SK-MEL-5 (cell line): ENCODE measurements at places on chromosomes 5 and 9. TPM values are rescaled to one million over a fixed set of nuclear protein-coding genes. Genes with fewer than 3 reads are reported as not detected.
A peak's percentile ranks its signal among the peaks of the same experiment; 100 is the strongest.

Gene HAVCR1
- not detected in 2 replicates for total RNA-seq

- no peak for DNase-seq
These were observed 321.2 kb upstream of the CCNH start for GRCh38 chr5:87733897-87734296.

- no peak for DNase-seq
These were observed 656.8 kb upstream of the DMAC1 start for GRCh38 chr9:8456344-8456743.

DNA sequence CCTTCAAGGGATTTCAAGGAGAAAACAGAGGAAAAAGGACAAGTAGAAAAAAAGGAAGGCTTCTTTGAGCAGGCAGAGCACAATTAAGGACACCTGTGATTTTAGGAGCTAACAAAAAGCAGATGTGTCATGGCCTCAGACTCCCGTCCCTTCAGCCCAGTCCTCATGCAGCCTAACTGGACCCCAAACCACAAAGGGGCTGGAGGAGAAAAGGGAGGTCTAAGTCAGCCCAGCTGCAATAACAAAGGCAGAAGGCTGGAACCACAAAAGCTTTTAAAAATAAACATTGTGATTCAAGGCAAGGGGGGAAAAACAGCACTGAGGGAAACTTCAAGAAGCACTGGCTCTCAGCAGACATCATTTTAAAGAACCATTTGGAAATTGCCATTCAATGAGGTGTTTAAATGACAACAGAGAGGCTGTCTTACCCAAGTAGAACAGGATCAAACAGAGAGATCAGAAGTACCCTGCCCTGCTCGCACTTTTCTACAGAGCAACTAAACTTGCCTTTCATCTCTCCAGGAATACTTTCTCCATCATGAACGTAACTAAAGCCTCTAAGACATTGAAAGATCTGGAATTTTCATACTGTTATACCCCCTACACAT lies 89.3 kb downstream of the SEMA5A start:
- no peak for DNase-seq

DNA sequence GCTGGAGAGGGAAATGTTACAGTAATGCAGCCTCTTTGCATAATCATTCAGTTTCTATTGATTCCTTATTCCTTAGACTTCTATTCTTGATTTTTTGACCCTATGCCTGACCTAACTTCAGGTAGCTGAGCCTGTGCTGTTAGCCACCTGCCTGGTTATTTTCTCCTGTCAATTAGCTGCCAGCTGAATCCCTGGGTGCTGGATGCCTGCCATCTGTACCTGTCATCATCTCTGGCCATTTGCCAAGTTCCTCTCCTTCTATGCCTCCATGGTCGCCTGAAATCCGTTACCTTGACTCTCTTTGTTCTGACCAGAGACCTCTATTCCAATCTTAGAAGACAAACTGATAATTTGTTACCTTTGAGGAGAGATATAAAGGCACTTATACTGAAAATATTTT lies 178.3 kb downstream of the CAVIN4 start:
- DNase-seq, result no peak

- no peak for DNase-seq
These were observed 10.0 kb downstream of the SLC2A8 start for GRCh38 chr9:127406799-127407491.

Gene CDH6
- not detected in 2 replicates for total RNA-seq

- DNase-seq, result no peak
These were observed 129.5 kb upstream of the CPEB4 start for GRCh38 chr5:173758676-173759075.

GRCh38 chr9:126521551-126521950 lies 92.2 kb upstream of the LMX1B start:
- no peak for DNase-seq

Gene PCDHA3
- total RNA-seq, result 0.27 and 0.48 TPM in 2 replicates

DNA sequence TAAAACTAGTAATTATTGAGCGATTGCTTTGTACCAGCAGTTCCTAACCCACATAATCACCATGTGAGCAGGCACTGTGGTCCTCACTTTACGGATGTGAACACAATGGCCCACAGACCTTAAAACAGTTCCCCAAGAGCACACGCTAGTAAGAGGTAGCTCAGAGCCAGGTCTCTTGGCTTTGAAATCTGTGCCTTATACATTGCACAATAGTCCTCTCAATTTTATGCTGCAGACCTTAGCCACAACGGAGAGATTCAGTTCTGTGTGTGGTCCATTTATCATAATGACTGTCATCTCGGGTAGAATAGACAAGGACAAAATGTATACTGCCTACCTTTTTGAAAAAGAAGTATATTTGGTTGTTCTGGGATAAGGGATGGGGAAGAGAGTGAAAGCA lies 289.0 kb upstream of the ANKRD55 start:
- no peak for DNase-seq

Gene SPATA31A3
- not detected in 2 replicates for total RNA-seq

- DNase-seq, result no peak
These were observed 255.9 kb upstream of the ACO1 start for GRCh38 chr9:32128546-32128945.

DNA sequence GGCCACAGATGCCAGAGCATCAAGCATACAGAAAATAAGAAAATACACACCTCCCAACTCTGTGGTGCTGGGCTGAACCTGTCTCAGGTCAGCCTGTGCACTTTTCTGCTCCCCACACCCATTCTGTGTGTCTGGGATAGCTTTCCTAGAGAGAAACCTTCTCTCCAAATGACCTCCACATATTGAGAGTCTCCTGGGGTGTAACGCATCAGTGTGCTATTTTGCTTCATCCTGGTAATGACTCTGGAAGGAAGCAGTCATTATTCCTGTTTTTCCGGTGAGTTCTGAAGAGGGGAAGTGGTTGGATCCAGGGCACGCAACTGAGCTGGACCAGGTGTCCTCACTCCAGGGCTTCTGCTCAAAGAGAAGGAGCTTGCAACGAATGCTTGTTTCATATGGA lies 73.2 kb upstream of the SH3PXD2B start:
- no peak for DNase-seq

- DNase-seq, result no peak
These were observed 225.0 kb downstream of the ADAMTSL1 start for GRCh38 chr9:18698992-18699391.

DNA sequence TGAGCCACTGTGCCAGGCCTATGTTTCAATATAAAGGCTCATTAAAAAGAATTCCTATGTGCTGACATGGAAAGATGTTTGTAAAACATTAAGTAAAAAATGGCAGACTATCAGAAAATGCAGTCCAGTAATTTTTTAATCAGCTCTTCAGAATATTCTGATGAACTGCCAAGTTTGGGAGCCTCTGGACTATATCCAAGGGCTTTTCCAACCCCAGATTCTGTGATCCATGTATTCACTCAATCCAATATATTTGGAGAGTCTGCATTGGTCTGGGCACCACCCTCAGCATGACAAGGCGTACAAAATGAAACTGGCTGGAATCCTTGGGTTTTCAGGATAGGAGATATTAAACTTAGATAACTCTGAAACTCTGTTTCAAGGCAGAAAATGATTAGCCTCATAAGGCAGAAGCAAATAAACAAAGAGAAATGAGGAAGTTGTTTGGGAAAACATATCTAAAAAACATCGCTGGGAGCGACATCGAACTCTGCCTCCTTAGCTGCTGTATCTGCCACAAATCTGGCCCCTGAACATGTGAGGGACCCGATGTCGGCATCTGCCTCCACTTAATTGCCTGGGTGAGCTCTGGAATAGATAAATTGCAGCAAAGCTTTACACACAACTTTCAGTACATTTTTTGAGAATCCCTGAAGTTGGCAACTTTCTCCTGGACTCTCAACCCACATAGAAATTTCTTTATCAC lies 14.4 kb downstream of the PDE6A start:
- DNase-seq, result no peak

GRCh38 chr9:129052592-129052991 lies 16.2 kb downstream of the MIGA2 start:
- DNase-seq, result no peak

GRCh38 chr5:111142932-111143331 lies 50.8 kb downstream of the WDR36 start:
- no peak for DNase-seq

GRCh38 chr5:168557389-168557788 lies 21.8 kb downstream of the PANK3 start:
- DNase-seq, result no peak

- DNase-seq, result no peak
These were observed 110.5 kb downstream of the EPB41L4A start for GRCh38 chr5:112308608-112309007.

DNA sequence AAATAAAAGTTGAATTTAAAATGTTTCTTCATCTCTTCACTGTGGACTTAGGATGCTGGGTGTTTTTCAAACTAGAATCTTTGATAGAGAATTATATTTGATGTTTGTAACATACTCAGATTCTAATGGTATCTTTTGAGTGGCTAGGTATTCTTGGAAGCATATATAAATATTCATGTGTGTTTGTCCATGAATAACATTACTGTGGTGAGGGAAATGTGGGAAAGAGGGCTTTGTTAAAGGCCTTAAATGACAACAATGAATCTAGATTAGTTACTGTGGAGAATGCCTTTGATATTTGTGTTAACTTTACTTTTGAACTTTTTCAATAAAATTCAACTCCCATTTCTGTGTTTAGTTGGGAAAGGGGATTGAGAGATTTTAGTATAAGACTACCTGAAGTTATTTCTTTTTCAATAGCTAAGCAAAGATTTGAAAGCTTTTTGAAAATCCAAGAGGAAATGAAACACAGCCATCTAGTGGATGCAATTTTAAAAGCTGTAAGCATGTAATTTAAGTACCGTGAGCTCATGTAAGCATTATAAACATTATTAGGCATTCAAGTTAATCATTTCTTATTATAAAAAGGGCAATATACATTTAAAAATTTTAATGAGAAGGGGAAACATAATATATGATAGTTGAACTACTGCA lies 69.6 kb downstream of the CCDC171 start:
- peak; percentile 26 for DNase-seq

GRCh38 chr5:97550164-97550563 lies 367.1 kb upstream of the RIOK2 start:
- peak; percentile 6 for DNase-seq

GRCh38 chr5:6228257-6229250 lies 149.8 kb downstream of the MED10 start:
- no peak for DNase-seq

Gene FCN1
- not detected in 2 replicates for total RNA-seq

- no peak for DNase-seq
These were observed 1.5 kb downstream of the C9orf40 start for GRCh38 chr9:74951107-74951720.

Gene TXN
- 421 and 448 TPM in 2 replicates for total RNA-seq

GRCh38 chr5:127906562-127907204 lies 176.9 kb upstream of the SLC12A2 start:
- no peak for DNase-seq

Gene IRX2
- total RNA-seq, result 5.4 and 5.8 TPM in 2 replicates

- no peak for DNase-seq
These were observed 140.6 kb downstream of the SEMA5A start for GRCh38 chr5:9405196-9405754.

Gene GPRIN1
- 4.1 and 5.0 TPM in 2 replicates for total RNA-seq

- DNase-seq, result no peak
These were observed 42.1 kb upstream of the ZNF622 start for GRCh38 chr5:16507716-16508115.

Gene STPG3
- total RNA-seq, result not detected in 2 replicates

- DNase-seq, result no peak
These were observed 70.9 kb downstream of the PRLR start for GRCh38 chr5:35159370-35159742.

DNA sequence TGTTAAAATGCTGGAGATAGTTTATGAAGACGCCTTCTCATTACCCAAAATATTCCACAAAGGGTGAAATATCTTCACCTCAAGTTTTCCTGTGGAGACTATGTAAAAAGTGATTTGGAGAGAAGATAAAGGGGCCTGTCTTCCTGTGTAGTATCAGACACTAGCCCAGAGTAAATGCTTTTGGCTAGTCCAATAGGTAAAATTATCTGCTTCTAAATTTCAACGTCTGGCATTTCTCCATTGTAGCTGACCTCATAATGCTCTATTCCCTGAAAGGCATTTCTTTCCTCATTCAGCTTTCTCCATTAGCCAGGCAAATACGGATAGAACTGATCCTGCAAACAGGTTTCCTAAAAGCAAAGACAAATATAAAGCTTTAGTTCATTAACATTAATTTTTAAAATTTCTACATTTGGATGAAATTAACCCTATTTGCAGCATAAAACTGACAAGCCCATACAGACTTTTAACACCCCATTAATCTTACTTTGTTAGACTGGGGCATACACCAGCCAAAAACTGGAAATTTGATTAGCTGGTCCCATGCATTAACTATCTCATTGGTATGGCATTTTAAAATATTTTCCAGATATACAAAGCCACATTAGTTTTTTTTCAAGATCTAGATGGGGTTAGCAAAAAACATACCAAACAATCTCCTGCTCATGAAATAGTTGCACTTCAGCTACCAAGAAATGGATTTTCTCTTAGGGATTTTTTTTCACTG lies 548.8 kb downstream of the EFNA5 start:
- DNase-seq, result no peak

- DNase-seq, result no peak
These were observed 10.0 kb upstream of the DELE1 start for GRCh38 chr5:141913560-141914198.
